HCEC 1CT (cell line): ENCODE measurements at places on chromosomes 5 and 9.

DNA sequence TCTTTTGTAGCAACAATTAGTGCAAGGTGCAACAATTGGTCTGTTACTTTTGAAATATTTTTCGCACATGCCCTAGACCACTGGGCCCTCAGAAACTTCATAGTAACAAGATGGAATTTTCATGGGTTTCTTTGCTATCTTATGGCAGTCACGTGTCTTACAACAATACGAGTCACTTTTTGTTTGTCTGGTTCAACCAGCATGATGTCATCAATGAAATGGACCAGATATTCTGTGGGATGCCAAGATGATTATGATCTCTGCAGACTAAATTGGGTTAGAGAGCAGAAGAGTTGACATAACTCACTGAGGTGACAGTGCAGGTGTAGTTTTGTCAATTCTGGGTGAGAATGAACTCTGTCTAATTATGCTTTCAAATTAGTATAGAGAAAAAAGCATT, 239.6 kb upstream of the RIOK2 start:
- DNase-seq, result no peak

DNA sequence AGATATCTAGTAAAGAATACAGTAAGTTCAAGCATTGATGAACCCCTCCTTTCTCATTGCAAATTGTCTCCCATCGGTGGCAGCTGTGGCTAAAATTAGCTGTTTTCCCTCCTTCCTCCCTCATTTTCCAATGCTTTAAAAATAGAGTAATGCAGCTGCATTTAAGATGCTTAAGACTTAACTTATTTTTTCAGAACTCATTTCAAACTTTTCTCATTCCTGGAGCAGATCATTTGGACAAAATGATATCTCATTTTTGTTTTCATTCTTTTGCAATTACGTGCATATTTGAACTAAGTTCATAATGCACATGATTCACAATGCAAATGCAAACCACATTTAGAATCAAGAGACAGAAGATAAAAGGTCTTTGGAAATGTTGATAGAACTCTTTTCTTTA, 14.6 kb downstream of the HSPB3 start:
- DNase-seq, result peak; percentile 64

DNA sequence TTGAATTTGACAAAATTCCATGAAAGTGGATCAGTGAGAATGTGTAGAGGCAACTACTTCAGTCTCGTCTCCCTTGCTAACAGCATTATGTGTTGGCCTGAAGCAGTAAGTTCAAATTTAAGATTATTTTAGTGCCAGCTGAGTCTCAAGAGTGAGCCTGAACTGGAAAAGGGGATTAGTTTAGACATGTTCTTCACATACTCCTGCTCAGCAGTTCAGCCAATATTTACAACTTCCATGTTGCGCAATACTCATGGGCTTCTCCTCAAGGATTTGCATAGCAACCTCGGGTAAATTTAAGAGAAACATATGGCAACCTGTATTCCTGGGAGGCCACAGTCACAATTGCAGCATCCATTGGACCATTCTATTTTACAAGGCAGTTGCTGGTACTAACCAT, 553.8 kb downstream of the PTPRD start:
- no peak for DNase-seq

DNA sequence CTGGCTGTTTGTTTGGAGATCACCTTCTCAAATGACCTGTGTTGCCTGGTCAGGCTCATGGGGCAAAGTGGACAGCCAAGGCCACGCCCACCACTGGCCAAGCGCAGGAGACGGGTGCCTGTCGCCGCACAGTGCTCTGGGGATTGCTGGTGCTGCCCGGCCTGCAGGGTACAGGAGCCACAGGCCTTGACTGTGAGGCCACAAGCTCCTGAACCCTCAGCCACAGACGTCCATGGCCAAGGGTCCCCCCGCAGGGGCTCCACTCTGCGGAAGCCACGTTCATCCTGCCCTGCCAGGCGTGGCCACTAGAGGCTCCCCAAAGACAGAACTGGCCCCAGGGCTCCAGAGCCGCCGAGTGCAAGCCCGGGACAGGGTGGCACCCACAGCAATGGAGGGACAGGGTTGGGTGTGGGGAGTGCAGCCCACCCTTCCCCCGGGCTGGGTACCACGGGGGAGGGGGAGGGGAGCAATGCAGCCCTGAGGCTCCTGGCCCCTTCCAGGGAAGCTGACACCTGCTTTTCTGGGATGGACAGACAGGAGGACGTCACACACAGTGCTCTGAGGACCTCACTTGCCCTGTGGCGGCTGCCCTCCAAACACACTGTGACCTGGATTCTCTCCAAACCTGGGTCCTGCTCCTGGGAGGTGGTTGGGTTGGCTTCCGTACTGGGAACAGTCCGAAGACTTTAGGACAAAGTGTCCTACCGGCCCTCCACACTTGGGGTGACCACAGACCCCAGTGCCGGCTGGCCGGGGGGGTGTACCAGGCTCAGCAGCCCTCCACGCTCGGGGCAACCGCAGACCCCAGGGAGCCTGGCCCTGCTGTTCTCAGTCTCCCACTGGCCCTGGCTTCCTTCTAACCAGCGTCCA, 21.5 kb downstream of the TPPP start:
- DNase-seq, result peak; percentile 31

- DNase-seq, result no peak
Observed at GRCh38 chr9:115988701-115989100, 164.9 kb upstream of the PAPPA start.

DNA sequence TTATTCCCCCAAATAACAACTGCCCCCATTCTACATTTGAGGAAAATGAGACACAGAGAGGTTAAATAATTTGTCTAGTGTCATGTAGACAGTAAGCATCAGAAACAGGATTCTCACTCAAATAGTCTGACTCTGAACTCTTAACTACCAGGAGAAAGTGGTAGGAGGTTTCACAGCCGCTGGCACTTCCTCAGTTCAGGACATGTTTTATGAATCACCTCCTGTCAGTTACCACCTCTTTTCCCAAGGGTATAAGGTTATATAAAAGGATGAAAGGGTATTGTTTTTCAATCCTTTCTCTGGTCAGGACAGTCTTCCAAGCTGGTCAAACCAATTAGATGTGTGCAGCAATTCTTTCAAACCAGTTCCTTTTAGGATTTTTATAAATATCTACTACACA, 52.1 kb downstream of the TSSK1B start:
- peak; percentile 11 for DNase-seq

DNA sequence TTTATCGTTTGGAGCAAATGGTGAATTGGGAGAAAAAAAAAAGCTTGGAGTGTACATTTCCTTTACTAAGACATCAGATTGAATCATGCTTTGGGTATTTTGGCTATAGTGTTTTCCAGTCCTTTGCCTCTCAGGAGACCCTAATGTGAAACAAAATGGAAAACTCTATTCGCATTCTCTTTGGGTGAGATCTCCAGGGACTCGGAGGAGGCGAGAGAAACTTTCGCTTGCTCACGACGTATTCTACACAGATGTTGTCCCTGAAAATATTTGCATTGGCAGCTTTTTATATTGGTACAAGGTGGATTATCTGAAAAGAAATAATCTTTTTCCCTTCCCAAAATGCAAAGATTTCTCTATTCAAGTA, 1240.1 kb upstream of the WWC1 start:
- no peak for DNase-seq

DNA sequence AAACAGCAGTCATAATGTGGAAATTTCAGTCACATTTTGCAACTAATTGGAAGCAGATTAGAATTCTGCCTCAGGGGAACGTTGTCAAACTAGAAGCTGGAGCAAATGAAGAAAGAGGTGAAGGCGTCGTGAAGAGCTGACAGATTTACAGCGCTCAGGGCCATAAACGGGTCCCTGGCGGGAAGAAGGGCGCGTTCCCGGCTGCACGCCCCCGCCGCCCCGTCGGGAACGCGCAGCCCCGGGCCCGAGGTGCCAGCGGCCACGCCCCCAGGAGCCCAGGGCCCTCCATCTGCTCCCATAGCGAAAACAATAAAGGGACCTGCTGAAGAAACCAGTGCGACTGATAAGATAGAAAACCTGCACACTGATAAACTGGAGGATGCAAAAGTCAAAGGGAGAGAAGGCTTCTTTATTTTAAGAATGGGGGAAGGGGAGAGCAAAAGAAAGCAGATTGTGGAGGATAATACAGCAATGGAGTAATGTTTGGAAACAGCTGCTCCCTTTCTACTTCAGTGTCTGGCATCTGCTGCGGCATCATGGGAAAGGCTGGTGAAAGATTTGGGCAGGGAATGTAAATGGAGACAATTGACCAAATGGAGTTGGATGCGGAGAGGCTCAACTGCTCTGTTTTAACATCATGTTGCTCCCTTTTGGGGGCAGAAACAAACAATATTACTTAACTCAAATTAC, 11.1 kb downstream of the ZNF608 start:
- DNase-seq, result peak; percentile 57

GRCh38 chr5:174755106-174755505, 30.7 kb downstream of the MSX2 start:
- DNase-seq, result no peak

- DNase-seq, result peak; percentile 77
Observed at GRCh38 chr5:109866051-109866450, 176.3 kb downstream of the MAN2A1 start.

- DNase-seq, result no peak
Observed at GRCh38 chr9:105994970-105995369, 300.6 kb downstream of the TMEM38B start.

DNA sequence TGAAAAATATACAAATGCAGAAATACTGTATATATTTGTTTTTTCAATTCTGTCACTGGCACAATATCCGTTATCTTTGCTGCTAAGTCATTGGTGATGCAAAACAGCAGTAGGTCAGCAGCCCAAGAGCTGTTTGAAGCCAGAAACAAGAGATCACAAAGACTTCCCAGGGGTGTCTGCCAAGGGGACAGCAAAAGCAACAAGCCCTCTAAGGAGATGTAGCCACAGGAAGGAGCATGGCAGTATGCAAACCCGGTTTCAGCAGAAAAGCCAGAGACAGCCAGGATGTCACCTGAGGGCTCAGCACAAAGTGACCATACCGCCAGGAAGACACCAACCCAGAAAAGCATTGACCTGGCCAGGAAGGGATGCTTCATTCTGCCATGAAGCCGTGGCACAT, 241.5 kb downstream of the ARRDC3 start:
- DNase-seq, result no peak

GRCh38 chr5:62623271-62623670, 44.7 kb downstream of the LRRC70 start:
- DNase-seq, result no peak

DNA sequence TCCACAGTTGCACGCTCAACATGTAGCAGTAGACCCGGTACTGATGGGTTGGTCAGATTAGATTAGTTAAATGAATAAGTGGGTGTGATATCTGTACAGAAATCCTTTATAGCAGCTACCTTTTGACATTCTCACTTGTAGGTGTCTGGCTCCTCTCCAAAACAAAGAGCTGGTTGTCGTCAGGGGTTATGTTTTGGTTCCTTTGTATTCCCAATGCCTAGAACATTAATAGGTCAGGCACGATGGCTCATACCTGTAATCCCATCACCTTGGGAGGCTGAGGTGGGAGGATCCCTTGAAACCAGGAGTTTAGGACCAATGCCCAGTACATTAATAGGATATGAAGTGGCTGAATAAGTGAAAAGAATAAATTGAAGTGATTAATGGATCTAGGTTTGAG, 182.1 kb downstream of the SNCAIP start:
- no peak for DNase-seq

- DNase-seq, result no peak
Observed at GRCh38 chr9:13263511-13263910, 16.0 kb downstream of the MPDZ start.

- no peak for DNase-seq
Observed at GRCh38 chr5:31047621-31048020, 145.9 kb upstream of the CDH6 start.

GRCh38 chr5:41878173-41878572, 7.9 kb upstream of the OXCT1 start:
- DNase-seq, result no peak

DNA sequence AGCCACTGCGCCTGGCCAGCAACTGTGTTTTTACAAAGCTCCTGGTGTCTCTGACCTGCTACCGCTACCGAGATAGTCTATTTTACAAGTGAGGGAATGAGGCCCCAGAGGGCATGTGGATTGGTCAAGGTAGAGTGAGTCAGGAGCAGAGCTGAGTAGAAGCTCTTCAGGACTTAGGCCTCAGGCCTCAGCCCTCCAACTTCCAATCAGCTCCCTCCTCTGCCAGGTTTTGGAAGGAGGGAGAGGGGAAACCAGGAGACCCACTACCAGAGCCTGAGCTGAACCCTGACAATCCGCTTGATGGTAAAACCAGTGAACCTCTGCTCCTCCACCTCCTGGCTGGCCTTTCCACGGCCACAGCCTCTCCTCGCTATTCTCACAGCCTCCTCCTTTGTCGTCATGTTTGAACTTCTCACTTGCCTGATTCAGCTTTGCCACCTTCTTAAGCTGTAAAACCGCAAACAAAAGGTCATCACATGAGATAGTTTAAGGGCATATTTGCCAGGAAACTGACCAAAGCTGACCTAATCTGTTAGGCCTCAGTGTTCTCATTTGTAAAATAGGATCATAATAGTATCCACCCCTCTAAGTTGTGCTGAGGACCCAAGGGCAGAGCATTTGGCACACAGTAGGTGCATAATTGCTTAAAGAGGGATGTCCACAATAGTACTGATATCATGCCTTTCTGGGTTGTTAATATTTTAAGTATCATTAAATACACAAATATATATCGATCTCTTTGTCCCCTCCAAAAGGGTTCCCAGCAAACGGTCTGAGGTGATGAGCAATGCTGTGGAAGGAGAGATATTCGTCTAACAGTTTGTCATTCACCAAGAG, 1.7 kb downstream of the TRAF1 start:
- DNase-seq, result no peak

- no peak for DNase-seq
Observed at GRCh38 chr5:1392261-1392660, 47.4 kb upstream of the CLPTM1L start.

- no peak for DNase-seq
Observed at GRCh38 chr5:81665795-81666194, 85.1 kb downstream of the SSBP2 start.
